ENCODE measurements at places on chromosomes 6 and 20.

DNA sequence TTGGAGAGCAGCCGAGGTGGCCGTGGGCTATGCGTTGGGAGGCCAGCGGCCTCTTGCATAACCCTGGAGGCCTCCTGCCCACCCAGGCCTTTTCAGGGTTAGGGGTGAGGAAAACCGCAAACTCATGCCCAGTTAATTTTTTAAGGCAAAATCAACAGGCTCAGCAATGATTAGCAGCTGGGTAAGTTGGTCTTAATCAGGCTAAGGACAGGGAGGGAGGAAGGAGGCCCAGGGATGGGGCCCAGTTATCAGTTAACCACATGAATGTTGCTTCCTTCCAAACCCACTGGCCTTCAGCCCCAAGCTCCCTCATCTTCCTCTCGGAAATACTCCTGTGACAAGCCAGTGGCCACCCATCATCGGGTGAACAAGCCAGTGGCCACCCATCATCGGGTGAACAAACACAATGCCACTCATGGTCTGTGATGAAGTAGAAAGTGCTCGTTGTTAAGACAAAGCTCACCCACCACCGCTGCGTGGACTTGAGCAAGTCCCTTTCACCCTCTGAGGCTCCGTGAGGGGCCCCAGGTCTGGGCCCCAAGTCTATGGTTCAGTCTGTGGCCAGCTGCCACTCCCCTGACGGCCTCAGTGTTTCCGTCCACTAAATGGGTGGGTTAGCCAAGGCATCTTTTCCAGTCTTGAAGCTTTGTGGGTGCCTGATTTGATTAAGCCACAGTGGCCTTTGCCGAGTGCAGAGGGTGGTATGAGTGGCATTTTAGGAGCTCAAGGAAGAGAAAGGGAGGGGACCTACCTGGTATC is 39.4 kb downstream of the HNF4A start:
- no peak for DNase-seq

GRCh38 chr6:30763155-30763617 is 18.8 kb upstream of the IER3 start:
- no peak for DNase-seq

GRCh38 chr20:48339986-48340882 is 487.6 kb downstream of the PREX1 start:
- no peak for DNase-seq

DNA sequence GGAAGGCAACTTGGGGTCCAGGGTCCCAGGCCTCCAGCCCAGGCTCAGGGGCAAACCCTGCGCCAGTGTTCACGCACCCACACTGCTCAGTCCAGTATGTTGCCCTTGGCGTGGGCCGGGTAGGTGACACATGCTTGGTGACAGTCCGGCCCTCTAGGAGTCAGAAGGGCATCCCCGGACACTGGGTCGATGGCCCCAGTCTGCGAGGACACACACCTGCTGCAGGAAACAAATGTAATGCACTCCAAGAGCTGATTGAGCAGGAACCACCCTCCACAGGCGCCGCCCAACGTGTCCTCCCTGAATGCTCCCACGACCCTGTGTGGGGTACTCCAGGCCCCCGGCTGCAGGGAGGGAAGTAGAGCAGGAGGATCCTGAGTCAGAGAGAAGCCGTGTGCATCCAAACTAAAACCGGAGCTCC is 160.7 kb downstream of the DLL1 start:
- no peak for DNase-seq

DNA sequence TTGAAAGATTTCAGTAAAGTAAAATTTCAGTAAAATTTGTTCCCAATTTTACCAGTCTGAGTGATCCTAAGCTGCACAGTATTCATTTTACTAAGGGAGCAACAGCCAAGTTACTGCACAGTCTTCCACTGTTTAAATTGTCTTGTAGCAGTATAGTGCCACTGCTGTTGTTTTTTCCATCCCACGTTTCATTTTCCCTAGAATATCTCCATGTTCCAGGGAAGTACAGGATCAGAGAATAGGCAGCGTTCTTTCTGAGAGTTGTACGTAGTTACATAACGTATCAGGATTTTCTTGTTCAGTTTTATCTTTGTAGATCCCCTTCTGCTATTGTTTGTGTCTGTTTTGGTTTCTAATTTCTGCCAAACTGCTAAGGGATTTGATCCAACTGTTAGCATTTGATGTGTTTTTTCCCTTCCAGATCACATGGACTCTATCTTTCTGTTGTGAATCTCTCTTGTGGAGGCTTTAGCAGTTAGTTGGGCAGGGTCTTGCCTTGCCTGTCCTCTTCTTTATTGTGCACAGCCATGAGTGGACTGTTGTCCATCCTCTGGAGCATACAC is 38.4 kb downstream of the BCKDHB start:
- no peak for DNase-seq

DNA sequence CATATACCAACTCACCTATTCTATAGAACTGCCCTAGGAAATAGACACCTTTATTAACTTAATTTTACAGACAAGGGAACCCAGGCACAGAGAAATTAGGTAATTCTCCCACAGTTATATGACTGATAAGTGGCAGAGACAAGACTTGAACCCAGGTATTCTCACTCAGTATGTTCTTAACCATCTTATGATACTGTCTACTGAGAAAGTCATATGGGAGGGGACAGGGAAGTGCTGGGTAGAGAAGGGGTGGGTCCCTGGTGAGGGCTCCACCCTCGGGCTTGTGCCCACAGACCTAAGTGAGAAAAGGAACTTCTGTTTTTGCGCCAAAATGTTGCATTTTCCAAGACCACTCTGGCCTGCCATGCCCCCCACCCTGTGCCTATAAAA is 123.5 kb downstream of the RNF144B start:
- no peak for DNase-seq

DNA sequence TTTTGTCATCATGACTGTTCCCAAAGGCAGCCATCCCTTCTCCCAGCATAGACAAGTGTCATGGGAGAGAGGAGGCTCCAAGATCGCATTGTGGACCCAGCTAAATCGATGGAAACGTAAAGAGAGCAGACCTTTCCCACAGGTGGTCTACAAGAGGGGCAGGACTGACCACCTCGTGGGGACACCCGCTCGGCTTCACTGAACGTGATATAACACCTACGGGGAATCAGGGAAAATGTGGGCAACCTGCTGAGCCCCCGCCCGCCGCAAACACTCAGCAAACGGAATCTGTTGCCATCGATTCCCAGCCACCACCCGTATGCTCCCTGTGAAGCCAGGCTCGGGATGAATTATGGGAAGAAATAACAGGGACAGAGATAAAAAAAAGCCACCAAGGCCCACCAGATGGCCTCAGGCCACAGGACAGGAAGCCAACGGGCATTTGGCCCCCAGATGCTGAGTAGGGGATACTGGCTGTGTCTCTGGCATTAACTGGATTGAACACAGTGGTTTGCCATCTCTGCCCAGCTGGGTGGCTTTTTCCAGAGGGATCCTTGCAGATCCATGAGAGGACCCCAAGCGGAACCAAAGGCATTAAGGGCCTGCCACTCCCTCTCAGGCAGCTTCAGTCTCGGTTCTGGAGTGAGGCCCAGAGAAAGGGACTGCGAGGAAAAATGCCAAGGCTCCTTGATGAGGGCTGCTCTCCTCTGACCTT is 44.4 kb downstream of the BMP7 start:
- no peak for DNase-seq

- no peak for DNase-seq
Observed at GRCh38 chr6:14726816-14727493, 518.9 kb upstream of the JARID2 start.

DNA sequence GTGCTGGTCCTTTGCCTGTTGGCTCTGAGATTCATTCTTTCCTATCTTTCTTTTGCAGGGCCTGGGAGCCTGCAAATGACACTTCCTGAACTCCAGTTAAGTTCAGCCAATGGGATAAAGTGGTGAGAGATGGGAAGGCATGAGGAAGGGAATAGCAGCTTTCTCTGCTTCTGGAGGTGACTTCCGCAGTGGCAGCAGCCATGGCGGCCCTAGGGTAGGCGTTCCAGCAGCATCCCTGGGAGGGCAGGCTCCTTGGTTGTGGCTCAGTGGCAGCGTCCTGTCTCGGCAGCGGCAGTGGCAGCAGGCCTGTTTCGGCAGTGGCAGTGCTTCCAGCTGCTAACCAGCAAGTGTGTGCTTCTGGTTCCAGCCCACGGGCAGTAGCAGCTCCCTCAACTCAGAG is 7.3 kb upstream of the MDFI start:
- DNase-seq: no peak

DNA sequence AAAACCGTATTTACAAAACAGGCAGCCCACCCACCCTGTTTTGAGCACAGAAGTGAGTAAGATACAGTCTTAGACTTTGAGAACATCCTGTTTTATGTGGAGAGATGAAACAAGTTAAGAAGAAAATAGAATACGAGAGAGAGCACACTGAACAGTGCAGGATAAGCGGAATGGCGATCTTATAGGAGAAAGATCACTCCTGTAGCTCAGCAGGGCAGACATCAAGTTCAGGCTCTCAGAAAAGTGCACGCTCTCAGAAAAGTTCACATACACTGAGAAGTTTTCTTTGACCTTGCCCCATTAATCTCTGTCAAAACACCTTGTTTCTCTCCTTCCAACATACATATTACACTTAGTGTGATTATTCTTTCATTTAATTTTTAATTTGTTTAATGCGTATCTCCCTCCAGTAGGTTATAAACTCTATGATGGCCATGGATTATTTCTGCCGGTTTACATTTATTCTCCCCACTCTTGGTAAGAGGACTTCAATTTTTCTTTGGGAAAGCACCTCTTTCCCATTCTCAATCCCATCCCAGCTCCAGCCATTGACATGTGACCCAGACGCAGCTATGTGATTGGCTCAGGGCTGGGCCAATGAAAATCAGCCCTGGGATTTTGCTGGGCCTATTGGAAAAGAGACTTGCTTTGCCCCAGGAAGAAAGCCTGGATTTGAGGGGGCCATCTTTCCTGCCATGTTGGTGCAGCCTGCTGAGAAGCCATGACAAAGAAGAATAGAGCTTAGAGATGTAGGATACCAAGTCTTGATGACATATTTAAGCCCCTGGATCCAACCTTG is 16.2 kb downstream of the KCNB1 start:
- DNase-seq: no peak

DNA sequence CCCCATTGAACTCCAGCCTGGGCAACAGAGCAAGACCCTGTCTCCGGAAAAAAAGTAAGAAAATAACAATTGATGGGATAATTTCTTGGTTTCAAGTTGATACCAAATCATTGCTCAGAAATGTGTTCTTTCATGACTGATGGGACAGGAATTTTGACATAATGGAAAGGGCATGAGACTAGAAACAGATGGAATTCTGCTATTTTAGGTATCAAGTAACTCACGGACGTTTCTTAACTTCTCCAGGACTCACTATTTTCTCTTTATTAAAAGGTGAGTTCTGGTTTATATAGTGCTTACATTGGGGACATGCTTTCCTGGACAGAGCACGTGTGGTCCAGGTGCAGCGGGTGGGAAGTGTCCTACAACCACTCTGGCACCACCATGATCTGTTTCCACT is 6.0 kb upstream of the DSP start:
- no peak for DNase-seq

GRCh38 chr6:45538641-45539547 is 161.2 kb upstream of the SUPT3H start:
- no peak for DNase-seq

GRCh38 chr6:47168180-47168579 is 126.0 kb upstream of the ADGRF1 start:
- no peak for DNase-seq

DNA sequence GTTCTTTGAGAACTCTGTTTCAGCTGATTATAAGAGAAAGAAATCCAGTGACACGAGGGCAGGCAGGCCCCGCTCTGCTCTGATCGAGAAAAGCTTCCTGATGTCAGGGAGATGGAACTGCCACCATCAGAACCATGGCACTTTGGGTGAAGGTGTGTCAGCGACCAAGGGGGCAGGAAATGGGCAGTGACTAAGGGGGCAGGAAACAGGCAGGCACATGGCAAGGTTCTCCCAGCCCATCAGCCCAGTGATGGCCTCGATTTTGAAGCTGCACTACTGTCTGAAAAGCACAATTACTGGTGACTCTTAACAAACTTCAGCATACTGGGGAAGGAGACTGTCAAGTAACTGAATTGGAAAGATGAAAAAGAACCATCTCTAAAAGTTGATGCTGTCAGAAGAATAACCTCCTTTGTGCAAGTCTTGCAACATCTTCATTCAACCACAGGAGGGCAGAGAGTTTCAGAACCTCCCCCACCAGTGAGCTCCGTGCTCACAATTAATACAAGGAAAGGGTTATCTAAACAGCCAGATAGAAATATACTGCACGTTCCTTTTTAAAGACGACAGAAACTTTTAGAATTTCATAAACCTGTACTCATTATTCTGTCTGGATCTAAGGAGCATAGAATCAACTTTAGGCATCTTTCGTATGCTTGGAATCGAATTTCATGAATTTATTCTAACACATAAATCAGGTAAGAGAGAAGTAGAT is 39.1 kb downstream of the TMX4 start:
- DNase-seq: no peak

- no peak for DNase-seq
Observed at GRCh38 chr6:16168858-16169257, 40.0 kb downstream of the MYLIP start.

- no peak for DNase-seq
Observed at GRCh38 chr20:23105193-23105592, 19.1 kb upstream of the CD93 start.

DNA sequence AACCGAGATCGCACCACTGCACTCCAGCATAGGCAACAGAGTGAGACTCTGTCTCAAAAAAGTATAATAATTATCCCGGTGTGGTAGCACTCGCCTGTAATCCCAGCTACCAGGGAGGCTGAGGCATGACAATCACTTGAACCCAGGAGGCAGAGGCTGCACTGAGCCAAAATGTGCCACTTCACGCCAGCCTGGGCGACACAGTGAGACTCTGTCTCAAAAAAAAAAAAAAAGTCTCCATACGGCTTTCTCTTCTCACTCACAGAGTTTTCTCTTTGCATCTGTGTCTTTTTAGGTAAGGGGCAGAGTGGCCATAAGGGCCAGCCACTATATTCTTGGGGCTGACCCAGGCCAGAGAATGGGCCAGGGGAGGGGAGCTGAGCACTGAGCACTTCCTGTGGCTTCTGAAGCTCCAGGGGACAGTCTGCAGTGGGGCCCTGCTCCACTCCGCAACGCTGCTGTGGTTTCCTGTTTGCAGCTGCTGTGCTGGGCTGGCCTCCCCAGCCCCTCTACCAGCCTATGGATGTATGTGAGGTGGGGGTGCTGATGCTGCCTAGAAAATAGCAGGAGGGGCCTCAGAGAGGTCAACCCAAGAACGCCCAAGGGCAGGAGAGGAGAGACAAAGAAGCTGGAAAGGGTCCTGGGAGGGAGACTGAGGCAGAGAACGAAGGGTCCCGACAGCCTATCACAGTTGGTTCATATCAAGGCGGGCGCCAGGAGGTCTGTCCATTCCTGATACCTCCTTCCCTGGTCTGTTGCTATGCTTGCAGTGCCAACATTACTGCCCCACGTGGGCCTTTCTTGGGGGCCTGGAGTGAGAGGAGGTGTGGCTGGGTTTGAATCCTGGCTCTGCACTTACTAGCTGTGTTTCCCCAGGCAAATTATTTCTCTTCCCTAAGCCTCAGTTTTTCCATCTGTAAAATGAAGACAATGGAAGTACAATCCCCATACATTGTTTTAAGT is 16.0 kb downstream of the SLA2 start:
- peak; percentile 30 for DNase-seq

- no peak for DNase-seq
Observed at GRCh38 chr6:61935242-61935846, 350.7 kb downstream of the KHDRBS2 start.

Measured in stimulated activated CD4-positive, alpha-beta T cell treated with anti-CD3 and anti-CD28 coated beads, Interleukin-4, amount 100 ng/mL, for 4 hours (primary cell).